Stimulated activated CD4-positive, alpha-beta T cell treated with anti-CD3 and anti-CD28 coated beads, Interleukin-12 subunit alpha, Interleukin-12 subunit beta, amount 100 ng/mL, for 48 hours (primary cell): ENCODE measurements at places on chromosomes 16 and 17.

DNA sequence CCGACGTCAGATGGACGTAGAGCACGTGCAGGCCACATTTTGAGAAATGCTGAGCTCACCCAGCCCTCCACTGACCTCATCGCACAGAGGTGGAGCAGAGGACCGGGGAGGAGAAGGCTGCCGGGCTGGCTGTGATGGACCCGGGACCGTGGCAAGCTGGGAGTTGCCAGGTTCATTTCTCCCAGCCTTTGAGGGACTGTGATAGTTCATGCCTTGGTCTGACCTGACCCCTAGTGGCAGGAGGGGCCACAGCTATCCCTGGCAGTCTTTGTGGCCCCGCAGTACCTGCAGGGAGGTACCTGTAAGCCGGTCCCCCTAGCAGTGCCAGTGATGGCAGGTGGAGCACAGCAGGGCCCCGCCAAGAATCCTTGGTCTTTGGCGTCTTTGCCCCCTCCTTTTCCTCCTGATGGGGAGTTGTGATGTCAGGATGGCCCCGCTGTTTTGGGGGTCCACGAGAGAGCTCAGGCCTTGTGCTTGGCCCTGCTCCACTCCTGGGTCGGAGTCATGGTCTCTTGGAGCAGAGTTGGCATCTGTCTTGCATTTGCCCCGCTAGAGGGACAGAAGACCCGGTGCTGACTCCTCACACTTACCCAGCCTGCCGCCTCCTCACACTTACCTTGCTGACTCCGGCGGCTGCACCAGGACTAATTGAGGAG, 50.4 kb downstream of the OR1D5 start:
- DNase-seq, result peak; percentile 25

GRCh38 chr16:7013990-7014389, 318.7 kb upstream of the RBFOX1 start:
- no peak for DNase-seq

DNA sequence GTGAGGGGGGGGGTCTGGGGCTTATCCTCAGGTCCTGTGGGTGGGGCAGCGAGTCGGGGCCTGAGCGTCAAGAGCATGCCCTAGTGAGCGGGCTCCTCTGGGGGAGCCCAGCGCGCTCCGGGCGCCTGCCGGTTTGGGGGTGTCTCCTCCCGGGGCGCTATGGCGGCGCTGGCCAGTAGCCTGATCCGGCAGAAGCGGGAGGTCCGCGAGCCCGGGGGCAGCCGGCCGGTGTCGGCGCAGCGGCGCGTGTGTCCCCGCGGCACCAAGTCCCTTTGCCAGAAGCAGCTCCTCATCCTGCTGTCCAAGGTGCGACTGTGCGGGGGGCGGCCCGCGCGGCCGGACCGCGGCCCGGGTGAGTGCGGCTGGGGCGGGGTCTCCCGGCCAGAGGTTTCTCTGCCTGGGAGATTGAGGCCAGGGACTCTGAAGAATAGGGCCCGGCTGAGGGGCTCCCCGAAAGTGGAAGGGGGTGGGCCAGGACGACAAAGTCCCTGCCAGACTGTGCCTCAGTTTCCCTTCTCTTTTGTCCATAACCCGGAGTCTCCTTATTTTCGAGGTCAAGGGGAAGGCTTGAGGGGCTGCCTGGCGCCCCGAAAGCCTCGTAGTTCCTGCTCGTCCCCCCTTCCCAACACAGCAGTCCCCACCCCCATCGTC, at the start of gene FGF11:
TSS of gene FGF11 (plus strand) at position 51 of the 651 bp plus-strand sequence. CDS start at position 160, 109 bp downstream.
- no peak for DNase-seq

DNA sequence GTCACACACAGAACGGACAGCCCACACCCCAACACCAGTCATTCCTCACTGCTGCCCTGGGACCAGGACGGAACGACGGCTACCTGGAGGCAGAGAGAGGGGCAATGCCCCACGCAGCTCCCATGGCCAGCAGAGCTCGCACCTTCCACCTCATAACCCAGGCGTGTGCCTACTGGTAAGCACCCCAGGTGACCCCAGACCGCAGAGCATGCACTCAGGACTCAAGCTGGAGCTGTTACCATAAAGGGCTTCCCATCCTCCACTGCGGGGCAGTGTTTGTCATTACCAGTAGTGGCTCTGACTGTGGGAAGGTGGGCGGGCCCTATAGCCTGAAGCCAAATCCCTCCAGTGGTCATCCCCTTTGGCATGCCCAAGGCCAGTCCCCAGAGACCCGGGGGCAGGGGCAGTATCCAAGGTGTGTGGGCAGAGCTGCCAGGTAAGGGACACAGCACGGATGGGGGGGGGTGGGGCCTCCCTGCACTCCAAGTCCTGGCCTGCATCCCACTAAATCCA, 4.7 kb upstream of the BCAR1 start:
- DNase-seq, result no peak

GRCh38 chr16:17567455-17567854, 96.7 kb upstream of the XYLT1 start:
- DNase-seq, result no peak

GRCh38 chr17:29376667-29377270, 13.4 kb upstream of the TAOK1 start:
- no peak for DNase-seq

GRCh38 chr17:47117386-47117785, 71.7 kb downstream of the CDC27 start:
- no peak for DNase-seq

- DNase-seq, result no peak
These were observed 5.8 kb downstream of the NHERF2 start for GRCh38 chr16:2032285-2033056.

DNA sequence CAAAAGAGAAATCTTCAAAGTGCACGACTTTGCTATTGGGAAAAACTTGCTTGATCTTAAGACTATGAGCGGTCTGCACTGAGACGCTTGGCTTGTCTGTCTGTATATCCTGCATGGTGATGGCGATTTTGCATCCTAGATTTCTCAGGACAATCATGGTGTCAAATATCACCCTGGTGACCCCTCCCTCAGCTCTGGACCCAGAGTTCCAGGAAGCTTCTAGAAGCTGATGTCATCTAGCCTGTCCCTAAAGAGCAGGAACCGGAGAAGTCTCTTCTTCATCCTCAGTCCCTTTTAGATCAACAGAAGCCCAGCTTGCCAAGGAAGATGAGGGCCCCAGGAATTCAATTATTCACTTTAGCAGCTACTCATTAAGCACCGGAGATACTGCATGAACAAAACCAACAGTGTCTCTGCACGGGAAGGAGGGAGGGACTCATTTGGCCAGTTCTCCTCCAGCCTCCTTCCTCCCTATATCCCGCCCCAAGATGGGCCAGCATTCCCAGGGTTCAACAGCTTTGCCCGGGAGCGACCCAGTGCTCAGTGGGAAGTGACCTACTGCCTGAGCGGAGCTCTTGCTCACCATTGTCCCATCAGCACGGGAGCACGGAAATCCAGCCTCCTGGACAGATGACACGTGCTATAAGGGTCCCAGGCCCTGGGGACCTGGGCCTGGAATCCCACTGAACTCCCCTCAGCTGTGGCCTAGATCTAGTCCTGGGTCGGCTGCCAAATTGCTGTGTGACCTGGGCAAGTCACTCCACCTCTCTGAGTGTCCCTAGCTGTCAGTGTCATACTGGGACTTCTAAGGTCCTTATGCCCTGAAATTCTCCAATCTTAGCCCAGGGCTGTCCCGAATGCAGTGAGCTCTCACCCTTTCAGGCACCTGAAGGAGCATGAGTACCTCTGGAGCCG, 3.8 kb downstream of the EMP2 start:
- no peak for DNase-seq

DNA sequence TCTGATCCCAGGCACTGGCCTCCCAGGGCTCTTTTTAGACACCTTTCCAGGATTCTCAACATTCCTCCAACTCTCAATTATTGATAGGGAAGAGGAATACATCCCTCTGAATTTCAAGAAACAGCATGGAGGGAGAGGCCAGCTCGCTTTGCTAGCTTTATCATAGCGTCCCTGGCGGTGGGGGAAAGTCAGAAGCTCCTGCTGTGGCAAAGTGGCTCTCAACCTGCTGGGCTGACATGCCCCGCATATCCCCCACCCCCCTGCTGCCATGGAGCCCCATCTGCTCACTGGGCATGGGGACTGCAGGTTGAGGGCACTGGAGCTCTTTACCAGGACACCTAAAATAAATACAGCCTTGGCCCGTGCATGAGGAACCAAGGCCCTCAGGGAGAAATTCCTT, 140.3 kb downstream of the SLC39A11 start:
- DNase-seq, result no peak

- DNase-seq, result peak; percentile 95
These were observed 11.0 kb upstream of the CBFB start for GRCh38 chr16:67017810-67018488.

DNA sequence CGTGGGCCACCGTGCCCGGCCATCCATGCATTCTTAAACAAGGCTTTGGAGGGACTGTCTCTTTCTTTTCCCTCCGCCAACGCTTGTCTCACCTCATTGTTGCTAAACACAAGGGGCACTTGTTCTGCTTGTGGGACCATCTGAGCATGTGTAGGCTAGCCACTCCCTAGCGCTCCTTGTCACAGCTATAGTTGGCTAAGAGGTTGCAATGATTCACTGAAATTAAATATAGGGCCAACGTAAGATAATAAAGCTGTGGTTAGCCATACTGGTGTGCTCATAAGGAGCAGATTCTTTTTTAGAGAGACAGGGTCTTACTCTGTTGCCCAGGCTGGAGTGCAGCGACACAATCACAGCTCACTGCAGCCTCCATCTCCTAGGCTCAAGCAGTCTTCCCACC, 41.2 kb downstream of the KIAA0513 start:
- no peak for DNase-seq

DNA sequence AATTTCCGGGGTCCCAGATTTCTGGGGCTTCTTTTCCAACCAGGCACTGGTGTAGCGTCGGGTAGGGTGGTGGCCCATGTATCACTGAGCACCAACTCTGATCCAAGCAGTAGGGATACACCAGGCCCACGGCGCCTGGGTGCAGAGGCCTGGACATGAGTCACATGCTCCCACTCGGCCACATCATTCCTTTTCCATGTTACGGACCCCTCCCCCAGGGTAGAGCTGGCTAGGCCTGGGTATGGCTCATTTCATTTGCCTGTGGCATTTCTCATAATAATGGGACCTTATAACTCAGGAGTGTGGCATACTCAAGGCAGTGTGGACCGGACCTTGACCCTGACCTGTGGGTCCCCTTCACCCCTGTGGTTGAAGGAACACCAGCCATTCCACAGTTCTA, 18.0 kb upstream of the NDRG4 start:
- no peak for DNase-seq
